ENCODE measurements at places on chromosomes 2 and 18.

- DNase-seq = no peak
These were observed 128.8 kb upstream of the TRIB2 start for GRCh38 chr2:12587729-12588522.

DNA sequence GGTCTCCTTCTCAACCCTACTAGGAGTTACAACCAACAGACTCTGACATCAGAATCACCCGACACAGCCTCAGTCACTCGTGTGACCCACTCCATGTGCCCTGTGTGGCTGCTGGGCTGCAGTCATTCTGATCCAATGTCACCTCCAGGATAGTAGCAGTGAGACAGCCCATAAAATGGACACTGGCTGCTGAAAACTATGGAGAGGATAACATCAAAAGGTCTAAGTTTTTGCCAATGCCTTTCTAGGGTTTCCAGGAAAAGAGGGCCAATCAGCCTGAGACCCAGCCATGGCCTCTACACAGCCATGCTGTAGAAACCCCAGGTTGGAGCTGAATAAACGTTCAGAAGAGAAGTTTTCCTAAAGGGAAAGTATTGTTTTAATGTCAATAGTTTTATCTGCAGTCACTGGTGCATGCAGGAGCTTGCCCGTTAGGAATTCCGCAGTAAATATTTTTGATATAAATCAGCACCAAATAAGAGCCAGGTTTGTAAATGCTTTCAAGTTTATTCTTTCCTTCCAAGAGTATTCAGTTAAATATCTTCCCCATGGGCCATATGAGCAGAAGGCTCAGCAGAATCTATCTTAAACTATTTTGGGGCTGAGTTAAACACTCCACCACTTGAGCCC is 92.2 kb upstream of the PID1 start:
- DNase-seq = no peak

GRCh38 chr2:137966043-137966442 is 1.8 kb downstream of the HNMT start:
- DNase-seq = no peak

DNA sequence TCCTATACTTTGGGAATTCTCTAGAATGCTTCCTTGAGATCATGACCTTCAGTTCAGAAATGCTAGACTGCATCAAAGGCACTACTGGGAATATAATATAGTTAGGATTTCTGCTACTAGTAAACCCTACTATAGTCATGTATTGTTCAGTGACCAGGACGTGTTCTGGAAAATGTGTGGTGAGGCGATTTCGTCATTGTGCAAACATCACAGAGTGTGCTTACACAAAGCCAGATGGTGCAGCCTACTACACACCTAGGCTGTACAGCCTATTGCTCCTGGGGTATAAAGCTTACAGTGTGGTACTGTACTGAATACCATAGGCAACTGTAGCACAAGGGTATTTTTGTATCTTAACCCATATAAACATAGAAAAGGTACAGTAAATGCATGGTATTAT is 13.0 kb downstream of the CXCR4 start:
- no peak for DNase-seq
